ENCODE measurements at places on chromosomes 16 and 17.
A peak's percentile ranks its signal among the peaks of the same experiment; 100 is the strongest.

DNA sequence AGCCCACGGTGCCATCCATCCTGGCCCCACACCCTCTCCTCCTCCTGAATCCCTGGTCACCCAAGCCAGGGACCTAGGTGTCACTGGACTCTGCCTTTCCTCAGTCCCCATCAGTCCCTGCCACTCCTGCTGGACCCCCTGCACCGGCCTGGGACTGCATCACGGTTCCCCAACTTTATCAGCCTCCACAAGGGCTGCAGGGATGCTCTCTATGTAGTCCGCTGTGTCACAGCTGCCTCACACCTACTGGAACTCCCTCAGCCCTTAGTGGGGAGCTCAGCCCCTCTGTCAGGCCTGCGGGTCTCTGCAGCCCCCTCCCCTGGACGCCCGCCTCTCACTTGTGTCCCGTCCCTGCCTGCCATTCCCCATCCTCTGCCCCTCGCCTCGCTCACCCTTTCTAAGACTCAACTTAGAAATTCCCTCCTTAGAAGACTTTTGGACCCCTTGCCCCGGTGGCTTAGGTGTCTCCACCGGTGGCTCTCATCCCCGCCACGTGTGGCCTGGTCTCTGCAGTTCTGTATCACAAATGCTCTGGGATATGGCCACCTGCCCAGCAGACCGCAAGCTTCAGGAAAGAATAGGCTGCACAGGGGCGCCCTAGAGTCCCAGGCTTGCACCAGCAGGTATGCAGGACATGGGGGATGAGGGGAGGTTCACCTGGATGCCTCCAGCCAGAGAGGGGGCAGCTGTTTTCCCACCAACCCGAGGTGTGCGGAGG, 62.9 kb downstream of the PRMT7 start:
- DNase-seq, result no peak

- no peak for DNase-seq
Measured at GRCh38 chr17:19254651-19255050, 17.5 kb downstream of the EPN2 start.

DNA sequence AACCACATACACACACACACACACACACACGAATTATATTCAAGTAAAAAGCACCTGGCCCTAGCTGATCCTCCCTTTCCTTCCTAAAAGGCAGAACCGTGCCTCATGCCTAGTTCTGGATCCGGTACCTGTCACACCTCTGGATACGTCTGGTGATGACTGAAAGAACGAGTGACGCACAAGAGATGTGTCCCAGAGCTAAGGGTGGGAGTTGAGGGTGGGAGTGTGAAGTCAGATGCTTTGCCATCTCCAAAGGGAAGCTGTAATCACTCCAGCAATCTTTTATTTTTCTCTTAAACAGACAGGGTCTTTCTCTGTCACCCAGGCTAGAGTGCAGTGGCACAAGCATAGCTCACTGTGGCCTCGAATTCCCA, 26.5 kb upstream of the GSG1L start:
- no peak for DNase-seq

- no peak for DNase-seq
Measured at GRCh38 chr17:31596382-31597323, 205.2 kb downstream of the RAB11FIP4 start.

DNA sequence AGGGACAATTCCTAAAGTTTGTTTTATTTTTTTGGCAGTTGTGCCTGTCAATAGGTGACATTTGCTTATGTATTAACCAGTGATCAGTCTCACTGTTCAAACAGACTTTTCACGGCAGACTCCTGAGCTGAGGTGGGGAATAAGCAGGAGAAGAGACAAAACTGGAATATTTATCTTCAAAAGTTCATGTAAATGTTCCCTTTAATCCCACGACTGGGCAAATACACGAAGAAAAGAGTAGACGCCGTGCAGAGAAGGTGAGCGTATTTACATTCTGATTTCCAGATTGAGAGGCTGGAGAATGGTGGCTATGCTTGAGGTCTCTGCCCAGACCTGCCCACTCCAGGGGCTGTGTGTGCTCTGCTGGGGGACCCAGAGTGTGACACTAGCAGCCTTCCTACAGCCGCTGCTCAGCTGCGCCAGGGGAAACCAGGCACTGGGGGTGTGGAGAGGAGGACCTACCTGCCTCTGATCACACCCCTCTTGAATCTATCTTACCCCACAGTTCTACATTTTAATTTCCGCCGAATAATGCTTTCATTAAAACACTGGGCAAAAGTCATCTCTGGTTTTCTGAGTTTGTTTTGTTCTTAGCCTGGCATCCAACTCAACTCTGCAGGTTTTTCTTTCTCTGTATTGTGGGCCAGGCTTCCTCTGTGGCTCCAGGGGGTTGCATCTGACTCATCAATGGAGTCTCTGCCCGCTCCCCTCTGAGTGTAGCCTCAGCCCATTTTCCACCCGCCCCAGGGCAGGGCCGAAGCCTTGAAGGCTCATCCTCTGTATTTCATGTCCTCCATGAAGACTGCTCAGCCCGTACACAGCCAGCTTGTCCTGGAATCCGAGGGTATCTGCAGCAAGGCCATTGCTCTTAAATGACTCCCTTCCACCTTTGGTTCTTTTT, 237.1 kb downstream of the NTN1 start:
- no peak for DNase-seq

- DNase-seq, result no peak
Measured at GRCh38 chr16:1946495-1947368, 3.7 kb upstream of the MSRB1 start.

DNA sequence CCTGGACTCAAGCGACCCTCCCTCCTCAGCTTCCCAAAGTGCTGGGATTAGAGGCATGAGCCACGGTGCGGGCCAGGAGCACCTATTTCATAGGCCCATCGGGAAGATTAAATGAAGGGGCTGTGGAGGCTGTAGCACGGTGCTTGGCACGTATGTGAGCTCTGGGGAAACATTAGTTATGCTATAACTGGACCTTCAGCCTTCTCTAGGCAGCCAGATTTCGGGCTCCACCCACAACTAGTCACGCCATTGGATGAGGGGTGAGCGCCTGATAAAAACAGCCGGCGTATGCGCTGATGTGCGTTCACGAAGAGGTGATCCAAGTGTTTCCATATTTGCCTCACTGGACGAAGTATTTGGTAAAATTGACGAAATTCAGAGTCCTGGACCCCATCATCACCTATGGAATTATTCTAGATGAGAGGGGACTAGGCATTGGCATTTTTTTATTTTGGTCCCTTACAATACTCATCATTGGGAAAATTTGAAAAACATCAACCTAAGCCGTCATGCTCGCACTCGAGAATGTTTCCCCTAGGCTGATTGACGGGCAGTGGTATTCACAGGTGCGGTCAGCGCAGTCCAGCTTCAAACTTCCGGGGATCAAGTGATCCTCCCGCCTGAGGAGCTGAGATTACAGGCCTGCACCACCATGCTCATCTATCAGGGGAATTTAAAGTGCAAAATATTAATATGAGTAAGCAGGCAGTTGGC, 1.8 kb upstream of the ANKRD11 start:
- DNase-seq, result no peak

GRCh38 chr16:50721549-50722404, 20.1 kb upstream of the CYLD start:
- no peak for DNase-seq

DNA sequence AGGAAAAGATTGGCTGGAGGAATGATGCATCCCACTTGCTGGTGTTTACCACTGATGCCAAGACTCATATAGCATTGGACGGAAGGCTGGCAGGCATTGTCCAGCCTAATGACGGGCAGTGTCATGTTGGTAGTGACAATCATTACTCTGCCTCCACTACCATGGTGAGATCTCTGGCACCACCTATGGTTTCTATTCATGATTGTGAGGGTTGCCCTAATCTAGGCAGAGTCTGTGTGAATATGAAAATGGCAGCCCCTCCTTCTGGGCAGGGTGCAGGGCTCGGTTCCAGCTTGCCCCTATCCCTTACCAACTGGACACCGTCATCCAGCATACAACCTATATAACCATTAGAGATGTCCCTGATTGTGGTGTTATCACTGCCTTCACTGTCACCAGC, 33.4 kb downstream of the ITGB3 start:
- DNase-seq, result no peak

- no peak for DNase-seq
Measured at GRCh38 chr16:87580855-87581261, 21.4 kb upstream of the JPH3 start.

- peak; percentile 59 for DNase-seq
Measured at GRCh38 chr16:56657555-56658326, at the start of gene MT1F. Gene MT1F (plus strand): TSS chr16:56657959. CDS start chr16:56658059, 100 bp downstream.

DNA sequence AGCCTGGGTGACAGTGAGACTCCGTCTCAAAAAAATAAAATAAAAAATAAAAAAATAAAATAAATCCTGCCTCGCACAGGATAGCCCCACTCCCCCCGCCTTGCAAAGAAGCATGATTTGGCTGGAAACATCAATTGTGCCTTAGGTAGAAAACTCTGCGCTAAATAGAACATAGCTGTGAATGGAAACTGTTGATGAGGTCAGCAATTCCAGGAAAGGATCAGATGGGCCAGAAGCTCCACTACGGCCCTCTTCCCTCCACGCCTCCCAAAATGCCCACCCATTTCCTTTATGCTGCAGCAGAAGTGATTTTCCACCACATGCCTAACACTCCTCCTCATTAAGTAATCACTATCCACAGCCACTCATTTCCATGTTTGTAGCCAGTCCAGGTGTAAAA, 473.4 kb downstream of the XYLT1 start:
- DNase-seq, result no peak

- DNase-seq, result no peak
Measured at GRCh38 chr16:8355675-8356074, 234.6 kb downstream of the TMEM114 start.

DNA sequence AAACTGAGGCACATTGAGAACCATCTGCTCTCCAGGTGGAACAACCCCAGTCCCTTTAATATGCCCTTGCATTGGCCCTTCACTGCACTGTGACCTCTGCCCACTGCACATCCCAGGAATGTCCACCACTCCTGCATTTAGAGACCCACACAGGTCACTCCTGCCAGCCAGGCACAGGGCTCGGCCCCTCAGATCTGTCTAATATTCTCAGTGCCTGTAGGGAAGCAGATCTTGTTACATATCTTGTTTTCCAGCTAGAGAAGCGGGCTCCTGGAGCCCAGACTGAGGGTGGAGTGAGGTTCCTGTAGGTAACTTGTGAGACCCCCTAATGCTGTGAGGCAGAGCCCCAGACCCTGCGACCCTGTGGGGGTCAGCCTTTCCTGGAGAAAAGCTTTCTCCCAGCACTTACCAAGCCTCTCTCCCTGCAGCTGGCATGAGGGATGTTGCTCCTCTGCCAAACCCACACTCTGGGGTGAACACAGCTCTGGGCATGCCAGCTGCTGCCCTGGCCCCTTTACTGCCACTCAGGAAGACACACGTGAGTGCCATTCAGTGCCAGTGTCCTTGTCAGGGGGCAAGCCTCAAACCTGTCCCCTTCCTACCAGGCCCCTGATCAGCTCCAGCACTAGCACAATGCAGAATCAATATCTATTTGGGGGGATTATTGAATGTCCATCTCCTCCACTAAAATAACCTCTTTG, 40.3 kb upstream of the CRHR1 start:
- no peak for DNase-seq

DNA sequence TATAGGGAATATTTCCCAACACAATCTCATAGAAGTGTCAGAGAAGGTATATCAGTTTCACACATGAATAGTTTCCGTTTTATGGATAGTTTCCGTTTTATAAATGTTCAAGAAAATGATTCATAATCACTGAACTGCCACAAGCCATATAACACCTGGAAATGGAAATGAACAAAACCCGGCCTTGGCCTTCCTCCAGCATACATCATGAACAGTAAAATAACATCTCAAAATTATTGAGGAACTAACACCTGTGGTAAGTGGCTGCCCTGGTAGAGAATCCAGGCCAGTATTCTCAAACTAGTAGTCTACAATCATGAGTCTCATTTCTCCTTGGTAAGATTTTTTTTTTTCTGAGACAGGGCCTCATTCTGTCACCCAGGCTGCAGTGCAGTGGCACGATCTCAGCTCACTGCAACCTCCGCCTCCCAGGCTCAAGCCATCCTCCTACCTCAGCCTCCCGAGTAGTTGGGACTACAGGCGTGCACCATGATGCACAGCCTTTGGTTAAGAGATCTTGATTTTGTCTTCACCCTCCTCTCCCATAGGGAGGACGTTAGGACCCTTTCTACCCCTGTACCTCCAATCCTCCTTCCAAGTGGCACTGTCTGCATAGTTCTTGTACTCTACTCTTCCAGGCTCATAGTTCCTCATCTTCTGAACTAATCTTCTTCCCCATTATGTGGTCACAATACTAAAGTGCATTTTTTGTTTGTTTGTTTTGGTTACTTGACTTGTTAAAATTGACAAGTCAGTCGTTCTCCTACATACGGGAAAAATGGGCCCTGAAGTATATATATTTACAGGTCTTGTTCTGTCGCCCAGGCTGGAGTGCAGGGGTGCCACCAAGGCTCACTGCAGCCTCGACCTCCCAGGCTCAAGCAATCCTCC, 15.0 kb upstream of the RGS9 start:
- no peak for DNase-seq

- DNase-seq, result no peak
Measured at GRCh38 chr17:56593086-56593645, 333 bp upstream of the NOG start.

- DNase-seq, result no peak
Measured at GRCh38 chr17:77540975-77541374, 400.2 kb downstream of the SEC14L1 start.

- DNase-seq, result no peak
Measured at GRCh38 chr16:64478252-64478906, 643.5 kb downstream of the CDH11 start.

DNA sequence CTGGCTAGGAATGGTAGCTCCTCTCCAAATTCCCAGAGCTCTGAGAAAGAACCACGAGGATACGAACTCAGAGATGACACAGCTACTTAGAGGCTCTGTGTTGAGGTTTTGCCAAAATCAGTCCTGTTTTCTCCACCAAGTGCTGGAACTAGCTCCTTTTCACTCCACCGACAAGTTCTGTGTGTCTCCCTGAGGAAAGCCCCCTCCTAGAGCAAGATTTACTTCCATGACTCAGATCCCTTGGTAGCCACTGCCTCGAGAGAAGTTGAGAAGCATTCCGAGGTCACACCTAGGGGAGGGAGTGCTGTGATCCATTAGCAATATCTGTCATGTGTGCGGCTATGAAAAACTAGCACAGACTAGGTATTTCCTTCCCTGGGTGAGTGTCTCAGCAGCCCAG, 30.6 kb downstream of the IL21R start:
- no peak for DNase-seq

GRCh38 chr17:79573196-79573896, 37.5 kb downstream of the RBFOX3 start:
- DNase-seq, result no peak

DNA sequence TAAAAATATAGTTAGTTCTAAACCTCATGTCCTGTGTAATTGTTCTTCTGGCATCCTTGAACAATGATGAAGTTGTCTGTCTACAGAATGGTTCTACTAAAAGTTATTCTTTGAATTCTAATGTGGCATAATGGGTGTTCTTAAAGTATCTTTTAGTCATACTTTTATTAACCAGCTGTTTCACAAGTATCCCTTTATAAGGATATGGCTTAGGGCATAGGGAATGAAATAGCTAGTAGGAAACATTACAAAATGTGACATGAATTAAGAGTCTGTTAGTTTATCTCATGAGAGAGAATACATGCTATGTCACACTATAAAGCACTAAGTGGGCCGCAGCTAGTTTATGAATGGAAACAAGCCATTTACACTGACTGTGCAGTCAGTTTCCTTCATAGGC, 26.3 kb upstream of the CAPNS2 start:
- no peak for DNase-seq
